ENCODE measurements at places on chromosomes 5 and 9. TPM values are rescaled to one million over a fixed set of nuclear protein-coding genes. Genes with fewer than 3 reads are reported as not detected.

- no peak for DNase-seq
Observed at GRCh38 chr9:89476546-89476945, 21.4 kb downstream of the SEMA4D start.

GRCh38 chr5:167982-168660 is 23.2 kb upstream of the LRRC14B start:
- DNase-seq, result peak; percentile 97

- no peak for DNase-seq
Observed at GRCh38 chr5:138508958-138509357, 34.1 kb downstream of the ETF1 start.

DNA sequence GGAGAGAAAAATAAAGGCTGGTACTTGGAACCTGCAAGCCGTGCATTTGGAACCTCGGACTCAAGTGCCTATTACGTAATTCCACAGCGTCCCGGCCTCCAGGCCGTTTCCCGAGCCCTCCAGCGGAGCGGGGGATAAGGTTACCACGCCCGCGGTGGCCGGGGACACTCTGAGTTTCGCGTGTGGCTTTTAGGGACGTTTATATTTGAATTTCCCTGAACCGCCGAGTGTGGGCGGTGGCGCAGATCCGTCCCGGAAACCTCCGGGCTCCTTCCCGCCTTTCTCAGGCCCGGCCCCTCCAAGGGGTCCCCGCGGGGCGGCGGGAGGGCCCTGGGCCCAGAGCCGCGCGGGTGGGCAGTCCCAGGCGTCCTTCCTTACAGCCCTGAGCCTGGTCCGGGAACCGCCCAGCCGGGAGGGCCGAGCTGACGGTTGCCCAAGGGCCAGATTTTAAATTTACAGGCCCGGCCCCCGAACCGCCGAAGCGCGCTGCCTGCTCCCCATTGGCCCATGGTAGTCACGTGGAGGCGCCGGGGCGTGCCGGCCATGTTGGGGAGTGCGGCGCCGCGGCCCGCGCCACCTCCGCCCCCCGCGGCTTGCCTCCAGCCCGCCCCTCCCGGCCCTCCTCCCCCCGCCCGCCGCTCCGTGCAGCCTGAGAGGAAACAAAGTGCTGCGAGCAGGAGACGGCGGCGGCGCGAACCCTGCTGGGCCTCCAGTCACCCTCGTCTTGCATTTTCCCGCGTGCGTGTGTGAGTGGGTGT is at the start of gene LMNB1:
TSS of gene LMNB1 (plus strand) at position 638 of the 758 bp plus-strand sequence. CDS start 373 bp downstream, outside the sequence.
- peak; percentile 93 for DNase-seq

DNA sequence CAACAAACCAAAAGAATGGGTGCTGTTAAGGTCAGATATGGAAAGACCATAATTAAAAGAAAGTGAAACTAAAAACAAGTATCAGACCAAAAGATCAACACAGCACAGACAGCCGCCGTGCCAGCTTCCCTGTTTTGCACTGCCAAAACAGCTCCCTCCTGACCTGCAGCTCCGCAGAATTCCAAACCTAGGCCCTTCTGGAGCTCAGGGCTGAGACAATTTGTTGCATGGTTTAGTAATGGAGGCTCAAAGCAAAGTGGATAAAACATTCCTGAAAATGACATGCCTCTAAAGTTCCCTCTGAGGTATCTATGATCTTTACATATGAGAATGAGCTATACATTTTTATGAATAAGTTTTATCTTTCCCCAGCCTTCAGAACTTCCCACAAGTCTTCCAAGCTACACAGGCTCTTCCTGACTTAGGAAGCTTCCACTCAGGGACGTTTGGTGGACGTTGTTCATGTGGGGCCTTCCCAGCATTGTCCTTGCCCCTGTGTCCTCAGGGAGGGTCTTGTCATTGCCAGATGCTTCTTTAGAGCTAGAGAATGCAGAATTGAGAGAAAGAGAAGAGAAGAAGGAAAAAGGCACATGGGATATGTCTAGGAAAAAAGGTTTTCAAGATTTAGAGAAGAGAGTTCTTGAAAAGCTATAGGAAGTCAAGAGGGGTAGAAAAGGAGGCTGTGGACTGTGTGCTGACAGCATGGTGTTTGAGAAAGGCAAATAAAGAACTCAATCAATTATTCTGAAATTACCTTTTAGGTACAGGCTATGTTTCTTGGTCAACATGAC is 28.4 kb upstream of the SSBP2 start:
- no peak for DNase-seq

- DNase-seq, result no peak
Observed at GRCh38 chr9:20557890-20558565, 64.3 kb downstream of the MLLT3 start.

GRCh38 chr9:27386571-27387091 is 89.7 kb upstream of the EQTN start:
- no peak for DNase-seq

- DNase-seq, result no peak
Observed at GRCh38 chr9:18689921-18690320, 216.0 kb downstream of the ADAMTSL1 start.

Gene F2RL1
- total RNA-seq, result 6.4 TPM

Gene AJM1
- 7.4 TPM for total RNA-seq

Gene TMEM174
- total RNA-seq, result not detected

Gene GFPT2
- 3.4 TPM for total RNA-seq

Gene PALM2AKAP2
- total RNA-seq, result 22.0 TPM

Gene SEMA4D
- total RNA-seq, result not detected

Gene PRELID1
- total RNA-seq, result 182 TPM

Gene MLANA
- not detected for total RNA-seq

Gene LRRC19
- not detected for total RNA-seq

Gene LCP2
- total RNA-seq, result not detected
